ENCODE measurements at places on chromosomes 3 and 15.
A peak's percentile ranks its signal among the peaks of the same experiment; 100 is the strongest.

DNA sequence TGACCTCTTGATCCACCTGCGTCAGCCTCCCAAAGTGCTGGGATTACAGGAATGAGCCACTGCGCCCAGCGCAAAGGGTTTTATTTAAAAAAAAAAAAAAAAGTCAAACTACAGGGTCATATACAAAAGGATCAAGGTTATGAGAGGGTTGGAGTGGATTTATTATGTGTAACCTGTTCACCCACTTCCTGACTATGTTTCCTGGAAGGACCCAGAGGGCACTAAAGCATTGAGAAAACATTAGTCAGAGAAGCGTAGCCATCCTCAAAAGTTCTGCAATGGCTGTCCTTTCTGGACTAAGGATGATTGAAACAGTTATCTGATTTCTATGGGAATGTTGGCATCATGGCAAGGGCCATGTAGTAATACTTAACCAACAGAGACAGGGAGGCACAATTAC, 7.3 kb upstream of the SCAPER start:
- DNase-seq, result no peak

DNA sequence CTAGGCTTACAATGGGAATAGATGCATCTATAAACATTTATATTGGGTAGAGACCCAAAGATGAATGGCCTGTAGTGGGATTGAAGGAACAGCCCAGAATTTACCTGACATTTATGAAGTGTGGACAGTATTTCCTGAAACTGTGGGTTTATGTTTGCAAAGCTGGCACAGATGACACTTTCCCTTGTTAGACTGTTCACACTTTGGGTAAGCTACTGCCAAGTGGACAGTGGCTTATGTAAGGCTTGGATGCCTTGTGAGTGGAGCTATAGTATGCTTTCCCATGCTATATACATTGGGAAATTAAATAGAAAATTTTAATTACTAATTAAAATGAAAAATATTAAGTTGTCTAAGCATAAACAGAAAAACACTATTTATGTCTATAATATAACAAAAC, 48.5 kb downstream of the STARD9 start:
- no peak for DNase-seq

GRCh38 chr3:123780656-123781055, 103.5 kb downstream of the MYLK start:
- no peak for DNase-seq

GRCh38 chr3:112375117-112375516, 42.2 kb downstream of the CD200 start:
- DNase-seq, result no peak

DNA sequence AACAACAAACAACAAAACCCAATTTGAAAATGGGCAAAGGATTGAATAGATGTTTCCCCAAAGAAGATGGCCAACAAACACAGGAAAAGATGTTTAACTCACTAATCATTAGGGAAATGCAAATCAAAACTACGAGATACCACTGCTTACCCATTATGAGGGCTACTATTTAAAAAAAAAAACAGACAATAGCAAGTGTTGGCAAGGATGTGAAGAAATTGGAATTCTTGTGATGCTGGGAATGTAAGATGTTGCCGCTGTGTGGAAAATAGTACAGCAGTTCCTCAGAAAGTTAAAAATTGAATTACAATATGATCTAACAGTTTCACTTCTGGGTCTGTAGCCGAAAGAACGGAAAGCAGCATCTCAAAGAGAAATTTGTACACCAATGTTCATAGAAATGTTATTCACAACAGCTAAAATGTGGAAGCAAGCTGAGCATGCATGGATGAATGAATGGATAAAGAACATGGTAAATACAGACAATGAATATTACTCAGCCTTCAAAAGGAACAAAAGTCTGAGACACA, 121.9 kb downstream of the CHSY1 start:
- no peak for DNase-seq

DNA sequence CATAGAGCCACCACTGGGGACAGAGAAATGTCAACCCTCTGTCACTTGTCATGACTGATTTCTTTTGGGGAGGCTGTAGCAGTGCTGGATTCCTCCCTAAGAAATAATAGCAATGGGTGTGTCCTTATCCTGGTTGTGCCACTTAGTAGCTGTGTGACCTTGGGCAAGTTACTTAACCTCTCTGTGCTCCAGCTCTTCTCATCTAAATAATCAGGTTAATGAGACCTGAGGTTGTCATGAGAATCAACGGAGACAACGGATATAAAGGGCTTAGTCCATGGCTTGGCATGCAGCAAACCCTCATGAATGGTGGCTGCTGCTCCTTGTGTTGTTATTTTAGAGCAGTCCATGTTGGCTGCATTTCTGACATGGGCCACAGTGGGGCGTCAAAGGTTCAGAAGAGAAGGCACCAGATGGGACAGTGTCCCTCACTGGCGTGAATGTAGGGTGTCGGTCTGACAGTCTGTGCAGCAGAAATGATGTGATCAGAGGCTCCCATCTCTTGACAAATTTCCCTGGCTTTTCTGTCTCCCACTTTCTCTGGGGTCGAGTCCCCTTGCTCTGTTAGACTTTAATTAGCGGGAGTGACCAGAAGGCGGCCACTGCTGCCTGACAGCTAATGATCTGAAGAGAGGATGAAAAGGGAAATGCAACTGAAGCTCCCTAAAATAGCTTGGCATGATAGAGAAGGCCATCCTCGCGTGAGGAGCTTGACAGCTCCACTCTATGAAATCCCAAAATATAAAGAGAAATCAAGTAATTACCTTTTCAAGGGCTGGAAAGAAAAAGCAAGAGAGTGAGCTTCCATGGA, 209.4 kb downstream of the CADPS start:
- peak; percentile 9 for DNase-seq

DNA sequence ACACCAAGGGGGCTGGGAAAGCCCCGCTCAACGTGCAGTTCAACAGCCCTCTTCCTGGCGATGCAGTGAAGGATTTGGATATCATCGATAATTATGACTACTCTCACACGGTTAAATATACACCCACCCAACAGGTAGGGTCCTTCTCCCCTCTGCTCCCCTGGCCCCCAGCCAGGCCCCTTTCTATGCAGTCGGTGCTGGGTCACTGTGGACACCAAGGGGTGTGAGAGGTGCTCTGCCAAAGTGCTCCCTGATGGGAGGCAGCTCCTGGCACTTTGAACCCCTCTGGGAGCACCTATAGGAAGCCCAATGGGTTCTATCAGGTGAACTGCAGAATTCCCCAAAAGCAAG, 98.6 kb downstream of the DNASE1L3 start:
- DNase-seq, result no peak

DNA sequence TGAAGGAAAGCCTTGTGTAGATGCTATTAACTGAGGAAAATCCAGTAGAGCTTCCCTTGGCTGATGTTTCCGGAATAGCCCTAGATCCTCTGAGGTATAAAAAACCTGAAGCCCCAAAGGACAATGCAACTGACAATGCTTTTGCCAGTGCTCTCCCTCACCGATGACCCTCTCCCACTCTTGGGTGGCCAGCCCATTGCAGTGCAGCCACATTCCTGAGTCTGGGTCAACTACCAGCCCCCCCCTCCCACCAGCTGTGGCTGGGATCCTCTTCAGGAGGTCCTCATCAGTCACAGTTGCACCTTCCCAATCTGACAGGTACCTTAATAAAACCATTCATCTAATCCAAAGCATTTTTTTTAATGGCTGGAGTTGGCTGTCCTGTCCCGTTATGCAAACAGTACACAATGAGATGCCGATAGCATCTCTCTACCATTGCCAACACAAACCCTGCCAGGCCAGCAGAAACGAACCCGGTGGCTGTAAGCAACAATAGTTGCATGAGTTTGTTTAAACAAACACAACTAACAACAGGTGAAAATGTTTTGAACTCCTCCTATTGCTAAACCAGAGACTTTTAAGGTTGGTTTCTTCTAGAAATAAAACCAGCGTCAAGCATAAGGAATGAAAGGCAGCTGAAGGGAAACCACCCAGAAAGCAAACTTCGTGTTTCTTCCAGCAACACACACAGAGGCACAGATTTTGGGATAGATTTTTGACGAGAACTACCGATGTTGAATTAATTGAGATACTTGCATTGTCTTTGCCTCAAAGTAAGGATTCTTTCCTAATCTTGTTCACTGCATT, 128.3 kb upstream of the ARHGEF3 start:
- no peak for DNase-seq

- DNase-seq, result no peak
Observed at GRCh38 chr15:69603369-69604071, 150.9 kb downstream of the RPLP1 start.

All from activated naive CD4-positive, alpha-beta T cell treated with Interleukin-2 at 50 U/mL for 16 hours (primary cell).